ENCODE measurements at places on chromosomes 6 and 20.

- H3K4me3 ChIP-seq = no peak overlapping the region
- peaks cover 8% of the 10 kb centered on the region for H3K4me1 ChIP-seq
- no peaks in the 10 kb centered on the region for H3K36me3 ChIP-seq
- no peak overlapping the region for H3K27ac ChIP-seq
- DNase-seq = no peak
These were observed 268.0 kb downstream of the HACE1 start for GRCh38 chr6:104591573-104592334.

GRCh38 chr6:51394061-51394460 is 575.4 kb downstream of the TFAP2B start:
- no peak overlapping the region for H3K4me3 ChIP-seq
- DNase-seq = no peak
- no peaks in the 10 kb centered on the region for H3K36me3 ChIP-seq
- H3K4me1 ChIP-seq = no peaks in the 10 kb centered on the region
- H3K27ac ChIP-seq = no peak overlapping the region

GRCh38 chr6:87747646-87748045 is 45.6 kb upstream of the AKIRIN2 start:
- no peak overlapping the region for H3K4me3 ChIP-seq
- H3K4me1 ChIP-seq = no peaks in the 10 kb centered on the region
- DNase-seq = no peak
- no peaks in the 10 kb centered on the region for H3K27me3 ChIP-seq

GRCh38 chr20:38226553-38226952 is 34.0 kb downstream of the KIAA1755 start:
- H3K4me3 ChIP-seq = no peak overlapping the region
- no peak for DNase-seq
- no peaks in the 10 kb centered on the region for H3K27me3 ChIP-seq
- no peaks in the 10 kb centered on the region for H3K4me1 ChIP-seq

GRCh38 chr20:49273696-49274277 is 4.1 kb downstream of the ZNFX1 start:
- DNase-seq = no peak
- H3K4me3 ChIP-seq = no peak overlapping the region
- peaks cover 77% of the 10 kb centered on the region for H3K36me3 ChIP-seq
- no peaks in the 10 kb centered on the region for H3K4me1 ChIP-seq
- no peak overlapping the region for H3K27ac ChIP-seq

- no peak overlapping the region for H3K27ac ChIP-seq
- H3K4me1 ChIP-seq = no peaks in the 10 kb centered on the region
- no peak for DNase-seq
- H3K4me3 ChIP-seq = no peak overlapping the region
- H3K27me3 ChIP-seq = no peaks in the 10 kb centered on the region
These were observed 58.5 kb downstream of the PCNA start for GRCh38 chr20:5061213-5061612.

DNA sequence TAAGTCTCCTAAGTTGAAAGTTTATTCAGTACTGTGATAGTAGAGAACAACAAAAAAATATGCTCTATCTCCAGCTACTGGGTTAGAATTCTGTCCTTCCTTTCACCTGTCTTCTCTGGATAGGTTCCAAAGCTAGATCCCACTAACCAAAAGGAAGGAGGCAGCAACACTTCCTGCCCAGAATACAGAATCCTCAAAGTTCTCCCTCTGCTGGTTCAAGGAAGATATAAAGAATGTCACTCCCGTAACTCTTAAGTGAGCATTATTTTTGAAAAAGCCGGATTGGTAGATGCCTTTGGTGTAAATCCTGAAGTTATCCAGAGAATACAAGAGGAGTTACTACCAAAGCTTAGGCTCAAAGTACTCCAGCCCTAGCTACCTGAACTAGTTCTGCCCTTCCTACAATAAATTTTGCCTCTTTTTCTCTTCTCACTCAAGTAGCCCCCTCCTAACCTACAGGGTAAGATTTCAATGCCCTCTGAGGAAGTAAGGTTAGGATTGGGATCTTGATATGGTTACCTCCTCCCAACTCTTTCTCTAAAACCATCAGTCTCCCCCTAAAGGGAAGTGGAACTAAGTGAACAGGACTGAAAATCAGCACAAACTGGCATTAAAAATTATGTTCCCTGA is 26.0 kb upstream of the CRIP3 start:
- H3K36me3 ChIP-seq = peaks cover 13% of the 10 kb centered on the region
- no peak overlapping the region for H3K27ac ChIP-seq
- H3K4me3 ChIP-seq = no peak overlapping the region
- peak; percentile 38 for DNase-seq
- H3K4me1 ChIP-seq = no peaks in the 10 kb centered on the region
- no peaks in the 10 kb centered on the region for H3K27me3 ChIP-seq

- H3K27ac ChIP-seq = no peak overlapping the region
- peaks cover 32% of the 10 kb centered on the region for H3K36me3 ChIP-seq
- no peaks in the 10 kb centered on the region for H3K27me3 ChIP-seq
- no peak for DNase-seq
These were observed 369 bp upstream of the NSFL1C start for GRCh38 chr20:1467082-1467354.

DNA sequence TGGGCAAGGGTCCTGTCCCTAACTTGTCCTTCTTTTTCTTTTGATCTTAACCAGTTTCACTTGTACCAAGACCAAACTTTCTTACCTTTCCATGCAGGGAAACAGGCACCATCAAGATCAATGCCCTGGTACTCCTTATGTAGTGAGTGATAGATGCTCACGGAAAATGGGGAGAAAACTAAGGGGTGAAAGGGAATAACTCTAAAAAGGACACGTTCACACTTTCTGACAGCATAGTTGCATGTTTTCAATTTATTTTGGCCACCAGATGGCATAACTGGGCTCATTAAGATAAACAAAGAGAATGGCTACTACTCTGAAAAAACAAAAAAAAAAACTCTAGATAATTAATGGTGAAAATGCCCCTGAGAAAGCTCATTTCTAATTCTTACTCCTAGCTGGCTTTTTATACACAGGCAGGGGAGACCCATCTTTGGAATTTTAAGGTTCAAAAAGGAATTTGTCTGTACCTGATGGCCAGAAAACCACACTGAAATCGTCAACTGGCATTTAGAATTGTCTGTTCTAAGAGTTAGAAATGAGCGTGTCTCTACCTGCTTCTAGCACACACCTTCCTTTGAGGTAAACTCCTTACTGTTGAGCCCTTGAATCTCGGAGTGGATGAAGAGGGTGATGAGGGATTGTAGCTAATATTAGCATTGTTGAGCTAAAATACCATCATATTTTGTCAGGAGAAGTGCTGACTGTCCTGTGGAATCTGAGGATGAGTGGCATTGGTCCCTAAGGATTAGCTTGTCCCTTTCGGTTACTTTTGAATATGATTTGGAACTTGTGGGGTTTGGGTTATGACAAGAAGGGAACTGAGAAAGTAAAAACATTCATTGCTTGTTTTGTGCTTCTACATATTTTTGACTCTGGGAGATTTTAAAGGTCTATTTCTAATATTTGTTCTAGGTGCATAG is 62.2 kb upstream of the DDR1 start:
- DNase-seq = no peak
- no peak overlapping the region for H3K27ac ChIP-seq
- no peak overlapping the region for H3K4me3 ChIP-seq
- H3K36me3 ChIP-seq = no peaks in the 10 kb centered on the region

GRCh38 chr6:98920904-98921431 is 26.8 kb downstream of the FBXL4 start:
- H3K4me1 ChIP-seq = no peaks in the 10 kb centered on the region
- H3K27ac ChIP-seq = no peak overlapping the region
- no peaks in the 10 kb centered on the region for H3K27me3 ChIP-seq
- no peak overlapping the region for H3K4me3 ChIP-seq

GRCh38 chr6:10138917-10139316 is 276.0 kb downstream of the TFAP2A start:
- DNase-seq = no peak
- no peaks in the 10 kb centered on the region for H3K36me3 ChIP-seq
- H3K4me1 ChIP-seq = no peaks in the 10 kb centered on the region
- H3K4me3 ChIP-seq = no peak overlapping the region

- H3K4me3 ChIP-seq = no peak overlapping the region
- no peak overlapping the region for H3K27ac ChIP-seq
- no peak for DNase-seq
- peaks cover 28% of the 10 kb centered on the region for H3K36me3 ChIP-seq
- H3K4me1 ChIP-seq = peaks cover 1% of the 10 kb centered on the region
These were observed 6.4 kb downstream of the GTF2H5 start for GRCh38 chr6:158174514-158174913.

DNA sequence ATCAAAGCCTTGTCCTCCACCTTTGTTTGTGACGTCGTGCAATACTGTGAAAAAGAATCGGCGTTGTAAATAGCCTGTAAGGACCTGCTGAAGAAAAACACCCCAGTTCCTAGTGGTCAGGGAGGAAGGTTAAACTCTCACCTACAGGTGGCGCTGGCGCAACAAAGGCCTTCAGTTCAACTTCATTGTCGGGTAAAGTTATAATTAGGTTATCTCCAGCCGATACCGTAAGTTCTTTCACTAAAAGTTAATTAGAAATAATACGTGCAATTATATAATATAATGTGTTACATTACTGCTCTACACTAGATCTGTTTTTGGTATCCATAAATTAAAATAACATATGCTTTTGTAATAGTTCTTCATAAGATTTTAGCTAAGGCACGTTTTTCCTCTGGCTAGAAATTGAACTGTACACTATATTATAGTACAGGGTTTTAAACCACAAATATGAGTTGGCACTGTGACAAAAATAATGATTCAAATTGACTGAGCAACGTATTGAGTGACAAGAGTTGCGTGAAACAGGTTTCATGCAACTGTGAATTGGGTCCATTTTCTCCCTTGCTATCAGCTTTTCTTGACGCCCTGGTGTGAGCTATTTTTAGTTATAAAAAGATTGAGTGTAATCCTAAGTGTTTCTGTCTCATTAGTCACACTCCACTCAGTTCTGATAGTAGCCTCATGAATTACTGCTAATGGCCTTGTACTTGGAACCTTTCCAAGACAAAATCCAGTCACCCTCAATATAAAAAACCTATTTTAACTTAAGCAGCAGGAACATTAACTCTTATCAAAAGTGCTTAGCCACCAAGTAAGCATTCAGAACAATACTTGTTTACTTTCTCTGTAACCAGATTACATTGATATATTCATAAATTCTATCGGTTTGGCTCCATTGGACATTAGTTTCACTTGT is 62.3 kb downstream of the KIAA0319 start:
- H3K27me3 ChIP-seq = no peaks in the 10 kb centered on the region
- peak; percentile 63 for DNase-seq
- no peaks in the 10 kb centered on the region for H3K4me1 ChIP-seq
- H3K36me3 ChIP-seq = no peaks in the 10 kb centered on the region
- H3K27ac ChIP-seq = no peak overlapping the region
- H3K4me3 ChIP-seq = no peak overlapping the region

DNA sequence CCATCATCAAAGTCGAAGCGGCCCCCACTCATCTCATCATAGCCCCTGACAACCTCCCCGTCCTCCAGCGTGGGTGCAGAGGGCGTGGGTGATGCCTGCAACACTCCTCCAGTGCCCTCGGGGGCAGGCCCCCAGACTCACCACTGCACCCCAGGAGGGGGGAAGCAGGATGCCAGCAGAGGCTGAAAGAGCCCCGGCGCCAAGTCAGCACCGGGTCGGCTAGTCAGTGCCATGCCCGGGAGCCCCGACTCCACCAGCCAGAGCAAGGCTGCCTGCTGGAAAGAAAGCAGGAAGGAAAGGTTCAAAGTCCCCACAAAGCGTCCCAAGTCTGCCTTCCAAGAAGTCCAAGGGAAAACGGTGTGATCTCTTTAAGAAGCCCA is 324 bp downstream of the JPH2 start:
- no peaks in the 10 kb centered on the region for H3K27me3 ChIP-seq
- no peaks in the 10 kb centered on the region for H3K36me3 ChIP-seq

- no peaks in the 10 kb centered on the region for H3K36me3 ChIP-seq
- H3K4me1 ChIP-seq = peaks cover 2% of the 10 kb centered on the region
- no peak overlapping the region for H3K27ac ChIP-seq
- no peak overlapping the region for H3K4me3 ChIP-seq
These were observed 8.3 kb upstream of the WFDC2 start for GRCh38 chr20:45461225-45461624.

GRCh38 chr20:35661053-35661452 is 3.6 kb downstream of the CPNE1 start:
- no peak for DNase-seq
- no peaks in the 10 kb centered on the region for H3K27me3 ChIP-seq
- H3K36me3 ChIP-seq = no peaks in the 10 kb centered on the region
- H3K4me1 ChIP-seq = peaks cover 3% of the 10 kb centered on the region

DNA sequence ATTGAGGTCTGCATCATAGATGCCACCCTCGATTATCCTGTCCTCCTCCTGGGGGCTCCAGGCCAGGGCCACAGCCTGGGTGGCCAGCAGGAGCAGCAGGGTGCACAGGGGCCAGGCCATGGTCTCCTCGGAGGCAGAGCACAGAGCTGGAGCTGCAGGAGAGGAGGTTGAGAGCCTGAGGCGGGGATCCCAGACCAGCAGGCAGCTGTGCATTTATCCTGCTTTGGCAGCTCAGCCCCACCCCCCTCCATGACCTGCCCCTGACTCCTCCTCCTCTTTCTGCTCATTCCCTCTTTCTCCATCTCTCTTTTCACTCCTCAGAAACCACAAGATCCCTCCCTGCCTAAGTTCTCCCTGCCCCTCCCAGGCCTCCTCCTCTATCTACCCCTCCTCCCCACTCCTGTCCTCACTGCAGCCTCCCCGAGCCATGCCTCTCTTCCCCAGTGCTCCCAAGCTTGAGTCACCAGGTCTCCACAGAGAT is at the start of gene CST2:
CST2 (minus strand) TSS at position 189 of the 481 bp plus-strand sequence; CDS start at position 120, 69 bp downstream.
- DNase-seq = no peak
- no peak within 1 kb of the TSS for H3K27ac ChIP-seq
- H3K4me1 ChIP-seq = no peaks in the 10 kb centered on the region
- no peaks in the 10 kb centered on the region for H3K36me3 ChIP-seq

GRCh38 chr6:68633972-68634725 is 933 bp upstream of the ADGRB3 start:
- peaks cover 12% of the 10 kb centered on the region for H3K27me3 ChIP-seq
- no peak for DNase-seq
- H3K4me1 ChIP-seq = no peaks in the 10 kb centered on the region
- H3K27ac ChIP-seq = no peak overlapping the region

DNA sequence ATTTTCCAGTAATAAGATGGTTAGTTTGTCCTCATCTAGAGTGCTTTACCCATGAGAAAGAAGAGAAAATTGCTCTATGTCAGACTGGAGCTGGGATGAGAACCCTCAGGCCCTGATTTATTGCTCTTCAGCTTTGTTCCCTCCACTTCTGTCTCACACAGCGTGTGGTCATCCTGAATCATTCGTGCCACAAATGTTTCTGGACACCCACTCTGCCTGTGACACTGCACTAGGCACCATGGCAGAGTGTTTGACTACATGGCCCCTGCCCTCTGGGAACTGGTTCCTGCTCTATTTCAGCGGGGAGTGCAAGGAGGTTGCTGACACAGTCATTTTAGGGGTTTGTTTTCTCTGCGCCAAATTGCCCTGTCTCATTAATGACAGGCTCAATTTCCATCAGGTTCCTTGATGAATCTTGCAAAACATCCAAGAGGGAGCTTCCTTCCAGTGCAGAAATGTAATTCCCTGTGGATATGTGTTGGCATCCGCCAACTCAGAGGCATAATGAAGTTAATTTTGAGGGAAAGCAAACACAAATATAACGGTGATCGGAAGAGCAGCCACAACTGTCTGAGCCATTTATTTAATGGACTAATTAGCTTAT is 207.5 kb downstream of the CLIC5 start:
- no peak overlapping the region for H3K4me3 ChIP-seq
- DNase-seq = no peak
- no peak overlapping the region for H3K27ac ChIP-seq
- no peaks in the 10 kb centered on the region for H3K27me3 ChIP-seq

- H3K36me3 ChIP-seq = no peaks in the 10 kb centered on the region
- no peaks in the 10 kb centered on the region for H3K27me3 ChIP-seq
- H3K27ac ChIP-seq = no peak overlapping the region
- DNase-seq = no peak
- no peak overlapping the region for H3K4me3 ChIP-seq
- H3K4me1 ChIP-seq = no peaks in the 10 kb centered on the region
These were observed 29.1 kb upstream of the SASH1 start for GRCh38 chr6:148313488-148313887.

Data from neuronal stem cell (in vitro differentiated cells).